ENCODE measurements at places on chromosomes 3 and 15.

DNA sequence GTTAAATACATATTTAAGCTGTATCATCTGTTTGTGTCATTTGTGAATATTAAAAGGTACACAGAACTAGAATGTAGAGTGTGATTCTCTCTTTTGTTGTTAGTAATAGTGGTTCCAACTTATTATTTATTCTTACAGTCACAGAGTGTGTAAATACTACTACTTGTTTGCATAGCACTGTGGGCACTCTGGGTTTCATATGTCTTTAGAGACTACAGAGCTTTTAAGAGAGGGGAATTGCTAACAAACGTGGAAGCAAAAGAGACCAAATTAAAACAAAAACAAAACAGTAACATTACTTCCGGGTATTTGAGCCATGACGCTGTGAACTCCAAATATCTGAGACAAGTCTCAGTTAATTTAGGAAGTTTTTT, 828.0 kb upstream of the DPPA4 start:
- DNase-seq: no peak

DNA sequence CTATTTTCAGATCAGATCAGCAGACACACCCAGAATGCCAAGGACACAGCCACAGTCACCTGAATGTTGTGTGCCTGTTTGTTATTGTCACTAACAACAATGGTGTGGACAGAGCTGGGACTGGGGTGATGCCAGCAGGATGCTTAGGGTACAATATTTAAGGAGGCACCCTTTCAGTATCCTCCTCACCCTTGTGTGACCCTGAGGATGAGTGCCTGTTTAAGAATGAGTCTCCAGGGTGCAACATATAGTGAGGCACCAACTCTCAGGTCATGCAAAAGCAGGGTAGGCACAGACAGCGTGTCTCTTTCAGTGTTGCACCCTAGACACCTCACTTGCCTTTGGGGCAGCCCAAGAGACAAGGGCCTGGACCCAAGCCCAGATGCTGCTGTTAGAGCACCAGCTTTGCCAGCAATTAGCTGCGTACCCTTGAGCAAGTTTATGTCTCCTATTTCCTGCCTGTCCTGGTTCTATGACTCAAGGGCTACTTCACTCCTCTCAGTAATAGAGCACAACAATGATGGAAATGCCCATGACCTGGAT, 122.6 kb downstream of the AQP9 start:
- no peak for DNase-seq

- no peak for DNase-seq
Observed at GRCh38 chr15:90870354-90871138, 2.2 kb downstream of the FURIN start.

- DNase-seq: no peak
Observed at GRCh38 chr15:39359771-39360170, 221.1 kb upstream of the THBS1 start.

DNA sequence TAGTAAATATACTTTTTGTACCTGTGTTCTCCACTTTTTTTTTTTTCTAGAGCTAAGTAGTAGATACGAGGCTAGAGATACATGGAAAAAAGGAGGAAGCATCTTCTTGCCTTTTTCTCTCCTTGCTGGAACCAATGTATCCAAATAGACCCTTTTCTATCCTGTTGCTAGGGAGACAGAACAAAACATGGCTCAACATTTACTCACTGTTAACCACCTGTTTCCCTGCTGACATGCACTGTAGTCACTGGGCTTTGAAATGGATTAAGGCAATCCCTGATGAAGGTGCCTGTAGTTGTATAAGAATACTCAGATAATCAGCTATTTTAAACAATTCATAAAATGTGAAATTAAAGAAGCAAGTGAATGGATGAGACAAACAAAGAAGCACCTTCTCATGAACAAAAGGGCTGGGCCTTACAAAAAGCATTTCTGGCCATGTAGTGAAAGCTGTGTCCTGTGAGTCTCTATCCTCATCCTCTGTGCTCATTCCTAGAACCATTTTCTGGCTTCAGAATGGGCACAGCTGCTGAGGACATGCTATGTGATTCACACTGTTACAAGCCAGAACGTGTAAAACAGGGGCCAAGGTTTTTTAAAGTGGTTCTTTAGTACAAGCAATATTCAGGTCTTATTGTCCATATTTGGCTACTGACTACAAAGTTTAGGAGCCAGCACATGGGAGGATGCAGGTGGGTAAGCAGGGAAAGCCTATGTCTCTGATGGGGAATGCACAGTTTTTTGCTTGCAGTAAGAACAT, 100.4 kb upstream of the NDN start:
- no peak for DNase-seq

DNA sequence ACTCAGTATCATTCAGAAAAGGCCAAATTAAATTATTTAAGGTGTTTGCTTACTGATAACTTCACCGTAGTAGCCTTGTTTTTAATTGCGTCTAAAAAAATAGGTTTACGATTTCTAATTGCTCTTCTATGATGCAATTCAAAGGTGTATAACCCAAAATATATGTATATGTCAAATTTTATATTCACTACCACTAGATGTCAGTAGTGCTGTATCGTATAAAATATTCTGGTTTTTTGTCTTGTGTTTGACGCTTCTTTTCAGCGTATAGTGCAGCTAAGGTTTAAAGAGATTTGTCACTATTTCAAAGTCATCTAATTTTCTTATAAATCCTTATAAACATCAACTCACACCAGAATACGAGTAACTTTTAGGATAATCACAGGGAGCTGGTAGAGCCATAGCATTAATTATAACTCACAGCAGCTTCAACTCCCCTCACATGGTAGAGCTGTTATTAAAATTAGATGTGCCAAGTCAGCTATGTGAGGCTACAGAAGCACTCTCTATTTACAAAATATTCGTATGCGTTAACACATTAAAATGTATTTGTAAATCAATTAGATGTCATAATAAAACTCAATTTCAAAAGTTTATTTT, 3.5 kb downstream of the PFN2 start:
- DNase-seq: peak; percentile 16

DNA sequence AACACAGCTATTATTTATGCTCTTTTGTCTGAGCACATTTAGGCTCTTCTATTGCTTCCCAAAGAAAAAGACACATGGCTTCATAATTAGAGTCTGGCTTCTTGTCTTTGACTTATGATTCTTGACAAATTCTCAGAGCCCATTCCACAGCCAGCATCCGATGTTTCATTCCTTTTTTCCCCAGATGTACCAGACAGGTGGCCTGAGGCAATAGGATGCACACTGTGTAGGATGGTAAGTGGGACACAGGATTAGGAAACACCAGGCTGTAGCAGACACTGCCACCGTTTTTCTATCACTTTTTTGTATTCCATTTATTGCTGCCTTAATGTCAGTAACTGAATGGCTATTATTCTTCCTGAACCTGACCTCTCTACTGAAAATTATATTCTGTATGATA, 188.9 kb upstream of the CDIN1 start:
- DNase-seq: no peak

All from right kidney (tissue), 9 donors.